ENCODE measurements at places on chromosomes 7 and 10.

DNA sequence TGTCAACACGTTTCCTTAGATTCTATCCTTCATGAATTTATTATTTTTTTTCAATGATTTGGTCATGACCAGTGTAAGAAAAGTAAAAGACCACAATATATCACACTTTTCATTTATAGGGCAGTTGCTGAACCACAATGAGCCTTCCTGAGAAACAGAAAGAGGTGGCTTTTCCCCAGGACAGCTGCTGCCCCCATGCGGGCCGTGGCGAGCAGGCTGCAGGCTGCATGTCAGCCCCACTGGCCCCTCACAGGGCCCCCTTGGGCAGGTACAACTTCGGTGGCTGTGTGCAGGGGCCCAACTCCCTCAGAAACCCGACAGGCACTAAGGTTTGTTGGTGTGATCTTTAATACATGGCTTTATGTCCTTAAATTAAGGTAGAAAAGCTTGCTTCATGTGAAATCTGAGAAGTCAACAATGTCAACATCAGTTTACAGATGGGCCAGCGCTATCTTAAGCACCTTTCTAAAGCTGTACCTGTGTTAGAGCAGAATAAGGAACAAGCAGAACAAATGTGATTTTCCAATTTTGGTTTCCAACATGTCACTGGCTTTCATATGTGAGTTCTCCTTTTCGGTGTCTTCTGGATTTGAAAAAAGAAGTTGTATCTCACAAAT lies 10.6 kb downstream of the BEND7 start:
- DNase-seq, result no peak

DNA sequence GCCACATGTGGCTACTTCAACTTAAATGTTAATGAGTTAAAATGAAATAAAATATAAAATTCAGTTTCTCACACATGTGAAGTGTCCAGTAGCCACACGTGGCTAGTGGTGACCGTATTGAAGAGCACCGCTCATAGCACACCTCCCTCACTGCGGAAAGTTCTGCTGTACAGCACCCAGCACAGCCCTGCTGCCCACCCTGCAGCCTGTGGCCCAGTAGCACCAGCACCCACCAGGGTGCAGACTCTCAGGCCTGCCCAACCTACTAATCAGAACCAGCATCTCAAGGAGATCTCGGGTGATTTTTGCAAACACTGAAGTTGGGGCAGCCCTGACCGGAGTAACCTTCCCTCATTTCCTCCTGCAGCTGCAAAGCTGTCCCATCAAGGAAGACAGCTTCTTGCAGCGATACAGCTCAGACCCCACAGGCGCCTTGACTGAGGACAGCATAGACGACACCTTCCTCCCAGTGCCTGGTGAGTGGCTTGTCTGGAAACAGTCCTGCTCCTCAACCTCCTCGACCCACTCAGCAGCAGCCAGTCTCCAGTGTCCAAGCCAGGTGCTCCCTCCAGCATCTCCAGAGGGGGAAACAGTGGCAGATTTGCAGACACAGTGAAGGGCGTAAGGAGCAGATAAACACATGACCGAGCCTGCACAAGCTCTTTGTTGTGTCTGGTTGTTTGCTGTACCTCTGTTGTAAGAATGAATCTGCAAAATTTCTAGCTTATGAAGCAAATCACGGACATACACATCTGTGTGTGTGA lies 162.8 kb upstream of the LANCL2 start:
- DNase-seq, result no peak

DNA sequence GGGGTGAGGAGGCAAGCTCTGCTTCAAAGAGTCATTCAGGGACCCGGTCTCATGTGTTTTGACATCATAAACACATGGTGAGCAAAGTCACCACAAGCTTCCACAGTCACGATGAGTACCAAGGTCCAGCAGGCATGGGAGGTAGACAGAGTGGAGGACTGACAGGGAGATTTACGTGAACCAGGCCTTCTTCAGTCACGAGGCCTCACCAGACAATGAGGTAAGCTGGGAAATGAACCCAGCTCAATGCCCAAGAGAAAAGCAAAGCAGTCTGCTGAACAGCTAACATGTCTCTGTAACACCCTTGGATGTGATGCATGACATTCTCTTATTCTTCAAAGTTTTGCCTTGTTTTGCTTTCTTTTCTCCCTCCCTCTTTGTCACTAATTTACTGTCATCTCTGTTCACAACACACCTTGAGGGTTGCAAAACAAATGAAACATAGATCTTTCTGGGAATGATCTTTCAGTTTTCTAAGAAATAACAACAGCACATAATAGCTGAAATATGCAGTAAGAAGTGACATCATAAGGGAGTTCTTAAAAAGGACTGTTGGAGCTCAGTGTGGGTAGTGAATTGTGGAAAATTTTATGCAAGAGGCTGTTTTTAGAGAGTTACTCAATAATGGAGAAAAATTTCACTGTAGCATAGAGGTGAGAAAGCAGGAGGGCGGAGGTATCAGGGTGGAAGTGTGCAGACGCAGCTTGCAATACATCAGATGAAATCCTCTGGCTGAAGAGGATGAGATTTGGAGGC lies 9.0 kb downstream of the PPP1R17 start:
- DNase-seq, result no peak

DNA sequence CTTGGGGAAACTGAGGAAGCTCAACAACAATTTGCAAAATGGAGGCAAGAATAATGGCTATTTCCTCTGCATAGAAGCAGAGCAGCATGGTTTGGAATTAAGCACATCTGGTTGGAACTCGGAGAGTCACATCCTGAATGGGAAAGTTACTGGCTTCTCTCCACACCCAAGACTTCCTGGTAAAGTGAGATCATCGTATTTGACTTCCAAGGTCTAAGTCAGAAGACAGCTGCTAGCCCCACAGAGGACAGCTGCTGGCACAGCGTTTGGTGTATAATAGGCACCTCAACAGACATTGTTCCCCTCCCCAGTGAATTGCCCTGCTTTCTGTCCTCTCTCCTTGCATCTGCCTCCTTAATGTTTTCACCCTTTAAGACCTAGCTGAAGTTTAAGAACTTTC lies 37.0 kb upstream of the NRF1 start:
- no peak for DNase-seq

DNA sequence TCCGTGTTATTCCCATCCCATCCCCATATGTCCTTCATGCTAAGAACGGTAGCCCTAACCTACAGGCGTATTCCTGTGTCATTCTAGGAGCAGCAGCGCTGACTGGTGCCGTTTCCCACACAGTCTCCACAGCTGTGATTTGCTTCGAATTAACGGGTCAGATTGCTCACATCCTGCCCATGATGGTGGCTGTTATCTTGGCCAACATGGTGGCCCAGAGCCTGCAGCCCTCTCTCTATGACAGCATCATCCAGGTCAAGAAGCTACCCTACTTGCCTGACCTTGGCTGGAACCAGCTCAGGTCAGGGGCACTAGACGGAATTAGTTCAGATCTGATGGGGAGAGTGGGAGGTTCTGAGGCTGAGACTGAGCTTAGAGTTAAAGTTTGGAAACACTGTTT lies 20.7 kb downstream of the FAM131B start:
- DNase-seq, result no peak

DNA sequence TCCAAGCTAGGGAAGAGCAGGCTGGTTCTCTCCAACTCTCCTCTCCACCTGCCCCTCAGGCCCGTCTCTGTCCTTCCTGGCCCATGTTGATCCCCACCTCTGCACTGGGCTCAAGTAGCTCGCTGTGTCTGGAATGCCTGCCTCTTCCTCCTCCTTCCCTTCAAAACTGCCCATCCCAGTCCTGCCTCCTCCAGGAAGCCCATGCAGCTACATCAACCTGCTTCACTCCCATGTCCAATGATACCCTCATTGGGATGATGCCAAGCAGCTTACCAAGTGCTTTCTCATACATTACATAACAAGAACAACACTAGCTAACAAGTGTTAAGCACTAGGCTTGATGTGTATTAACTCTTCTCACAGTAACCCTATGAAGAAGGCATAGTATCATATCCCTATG lies 8.2 kb downstream of the ASB10 start:
- no peak for DNase-seq
